ENCODE measurements at places on chromosomes 16 and 17. TPM values are rescaled to one million over a fixed set of nuclear protein-coding genes. Genes with fewer than 3 reads are reported as not detected.

The RGS11 gene
- 6.7 TPM for total RNA-seq

The ZP2 gene
- total RNA-seq = 0.09 TPM

The CCL5 gene
- total RNA-seq = 14.9 TPM

The MAPT gene
- 11.0 TPM for total RNA-seq

The CHST4 gene
- 586 TPM for total RNA-seq

The TERB1 gene
- not detected for total RNA-seq

The CDRT15L2 gene
- not detected for total RNA-seq

The CHST5 gene
- 0.63 TPM for total RNA-seq

The NTN1 gene
- total RNA-seq = 33.1 TPM

The NETO2 gene
- 16.3 TPM for total RNA-seq

The CDH16 gene
- 8.7 TPM for total RNA-seq

The CCDC92B gene
- 0.14 TPM for total RNA-seq

The MGAT5B gene
- 0.69 TPM for total RNA-seq

DNA sequence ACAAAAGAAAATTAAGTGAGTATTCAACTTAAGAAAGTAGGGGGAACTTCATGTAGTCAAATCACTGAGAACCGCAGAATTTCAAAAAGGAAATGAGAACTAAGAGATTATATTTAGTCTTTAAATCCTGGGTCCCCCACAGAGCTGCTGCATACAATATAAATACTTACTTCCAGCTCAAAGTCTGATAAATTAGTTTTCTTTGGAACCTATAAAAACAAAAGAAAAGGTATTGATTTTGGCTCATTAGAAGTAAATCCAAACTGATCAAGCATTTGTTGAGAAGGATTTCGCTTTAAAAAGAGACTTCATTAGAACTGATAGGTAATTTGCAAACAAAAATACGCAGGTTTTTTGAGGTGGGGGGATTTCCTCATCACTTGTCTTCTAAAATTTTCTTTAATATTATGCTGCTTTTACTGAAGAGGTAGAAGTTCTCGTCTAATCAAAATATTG, 21.9 kb downstream of the PARN start:
- no peak for DNase-seq

- no peak for DNase-seq
Observed at GRCh38 chr17:75074532-75074931, 13.2 kb upstream of the SLC16A5 start.

DNA sequence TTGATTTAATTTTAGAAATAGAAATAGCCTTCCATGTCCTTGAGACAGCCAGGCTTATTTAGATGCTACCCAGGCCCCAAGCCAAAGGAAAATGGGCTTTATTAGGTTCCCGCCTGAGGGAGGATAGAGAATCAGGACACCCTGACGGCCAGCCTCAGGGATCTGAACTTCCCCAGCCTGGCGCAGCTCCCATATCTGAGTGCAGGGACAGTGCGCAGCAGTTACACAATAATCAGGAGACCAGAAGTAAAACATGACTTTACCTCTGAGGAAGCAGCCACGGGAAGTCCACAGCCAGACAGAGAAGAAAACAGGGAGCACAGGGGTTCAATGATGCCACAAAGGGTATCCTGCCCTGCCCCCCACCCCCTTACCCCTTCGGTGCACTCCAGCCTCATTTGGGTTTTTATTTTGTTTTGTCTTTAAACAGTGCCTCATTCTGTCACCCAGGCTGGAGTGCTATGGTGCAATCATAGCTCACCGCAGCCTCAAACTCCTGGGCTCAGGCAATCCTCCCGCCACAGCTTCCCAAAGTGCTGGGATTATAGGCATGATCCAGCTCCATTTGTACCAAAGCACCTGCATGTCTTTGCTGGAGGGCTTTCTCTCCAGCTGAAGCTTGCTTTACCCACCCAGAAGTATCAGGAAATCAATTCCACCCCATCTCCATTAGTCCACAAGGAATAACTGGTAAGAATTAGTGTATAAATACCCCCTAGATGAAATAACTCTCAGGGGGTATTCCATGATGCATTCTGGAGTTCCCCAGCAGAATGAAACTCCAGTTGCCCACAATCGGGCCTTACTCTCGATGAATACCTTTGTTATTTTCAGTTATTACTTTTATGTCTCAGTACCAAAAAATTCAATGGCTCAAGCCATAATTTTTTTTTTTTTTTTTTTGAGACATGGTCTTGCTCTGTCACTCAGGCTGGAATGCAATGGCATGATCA, 21.9 kb downstream of the ORC6 start:
- no peak for DNase-seq

GRCh38 chr16:80346111-80346632, 194.6 kb upstream of the DYNLRB2 start:
- DNase-seq = no peak

- DNase-seq = peak; percentile 14
Observed at GRCh38 chr16:73888840-73889490, 407.6 kb upstream of the PSMD7 start.

DNA sequence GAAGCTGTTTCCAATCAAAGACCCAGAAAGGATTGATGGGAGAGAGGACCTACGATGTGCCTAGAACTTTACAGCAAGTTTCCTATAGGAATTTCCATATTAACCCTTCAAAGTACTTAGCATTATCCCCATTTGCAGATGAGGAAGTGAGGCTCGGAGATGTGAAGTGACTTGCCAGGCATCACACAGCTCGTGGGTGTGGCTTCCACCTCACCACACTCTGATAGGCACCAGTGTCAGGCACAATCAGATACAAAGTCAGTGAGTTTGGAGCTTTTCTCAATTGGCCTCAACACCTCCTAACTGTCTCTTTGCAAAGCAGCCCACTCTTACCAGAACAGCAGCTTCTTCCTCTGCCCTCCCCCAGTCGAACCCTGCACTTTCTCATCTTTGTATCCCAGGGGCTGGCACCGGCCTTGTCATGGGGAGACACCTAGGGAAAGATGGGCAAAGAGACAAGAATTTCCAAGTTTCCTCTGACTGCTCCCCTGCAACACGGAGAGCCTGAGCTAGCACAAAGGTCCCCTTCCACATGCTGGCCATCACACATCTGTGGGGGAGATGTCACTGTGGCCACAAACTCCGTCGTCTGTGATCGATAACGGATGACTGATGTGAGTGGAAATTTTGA, 37.4 kb upstream of the CCL1 start:
- DNase-seq = no peak

GRCh38 chr17:30237296-30238002, 2.0 kb upstream of the SLC6A4 start:
- DNase-seq = no peak

- DNase-seq = peak; percentile 90
Observed at GRCh38 chr17:44108440-44109311, 14.8 kb downstream of the HDAC5 start.

DNA sequence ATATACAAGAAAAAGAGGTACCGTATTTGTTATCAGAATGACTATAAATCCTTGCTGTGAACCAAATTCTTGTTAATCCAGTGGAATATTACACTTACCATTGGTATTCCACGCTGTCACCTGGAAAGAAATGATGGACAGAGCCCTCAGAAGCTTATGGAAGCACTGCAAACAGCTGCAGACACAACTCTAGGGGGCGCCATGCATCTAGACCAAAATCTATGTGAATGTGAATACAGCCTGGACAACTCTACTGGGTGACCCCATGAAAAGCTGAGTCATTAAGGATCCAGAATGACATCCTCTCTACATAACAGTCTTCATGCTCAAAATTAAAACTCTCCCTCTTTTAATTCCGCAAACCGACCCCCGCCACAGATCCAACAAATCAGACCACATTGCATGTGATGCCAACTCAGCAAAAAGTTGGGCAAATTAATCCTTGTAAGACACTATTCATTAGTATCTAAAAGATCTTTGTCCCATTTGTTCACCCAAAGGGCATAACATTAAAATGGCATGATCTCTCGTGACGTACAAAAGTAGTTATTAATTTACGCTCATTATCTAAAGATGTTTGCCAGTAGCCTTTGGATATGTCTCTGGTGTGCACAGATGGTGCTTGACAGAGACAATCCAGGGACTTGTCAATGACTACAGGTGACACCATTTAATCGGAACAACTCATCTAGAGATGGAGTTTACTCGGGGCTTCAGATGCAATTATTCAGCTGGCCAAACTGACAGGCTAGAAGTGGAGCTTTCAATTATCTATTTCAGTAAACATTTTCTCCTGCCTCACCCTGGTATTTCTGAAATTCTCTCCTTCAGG, 552.7 kb upstream of the PSMD7 start:
- DNase-seq = no peak

GRCh38 chr17:69451416-69452394, 37.2 kb downstream of the MAP2K6 start:
- DNase-seq = no peak

- peak; percentile 32 for DNase-seq
Observed at GRCh38 chr16:50202926-50203624, 50.0 kb downstream of the TENT4B start.

GRCh38 chr17:75566416-75566815, 21.2 kb upstream of the MYO15B start:
- DNase-seq = no peak

GRCh38 chr17:72146371-72146770, 25.6 kb downstream of the SOX9 start:
- DNase-seq = no peak

- DNase-seq = peak; percentile 93
Observed at GRCh38 chr16:16021988-16022682, 72.7 kb downstream of the ABCC1 start.

DNA sequence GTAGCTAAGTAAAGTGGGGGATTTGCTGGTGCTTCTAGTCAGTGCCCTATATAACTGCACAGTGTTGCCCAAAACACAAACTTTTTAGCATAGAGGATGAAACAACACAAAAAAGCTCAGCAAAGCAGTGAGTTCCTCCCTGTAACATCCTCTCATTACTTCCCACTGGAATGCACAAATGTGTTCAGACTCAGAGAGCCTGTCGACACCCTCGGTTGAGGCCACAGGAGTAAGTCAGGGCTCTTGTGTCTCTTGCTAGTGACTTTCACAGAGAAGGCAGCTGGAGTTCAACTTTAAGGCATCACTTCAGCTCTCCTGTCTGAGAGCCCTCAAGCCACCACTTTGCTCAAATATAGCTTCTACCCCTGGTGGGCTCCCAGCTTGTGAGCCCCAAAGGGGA, 107.2 kb upstream of the NETO2 start:
- no peak for DNase-seq

- no peak for DNase-seq
Observed at GRCh38 chr17:22268214-22268911, 576.0 kb downstream of the KCNJ18 start.

DNA sequence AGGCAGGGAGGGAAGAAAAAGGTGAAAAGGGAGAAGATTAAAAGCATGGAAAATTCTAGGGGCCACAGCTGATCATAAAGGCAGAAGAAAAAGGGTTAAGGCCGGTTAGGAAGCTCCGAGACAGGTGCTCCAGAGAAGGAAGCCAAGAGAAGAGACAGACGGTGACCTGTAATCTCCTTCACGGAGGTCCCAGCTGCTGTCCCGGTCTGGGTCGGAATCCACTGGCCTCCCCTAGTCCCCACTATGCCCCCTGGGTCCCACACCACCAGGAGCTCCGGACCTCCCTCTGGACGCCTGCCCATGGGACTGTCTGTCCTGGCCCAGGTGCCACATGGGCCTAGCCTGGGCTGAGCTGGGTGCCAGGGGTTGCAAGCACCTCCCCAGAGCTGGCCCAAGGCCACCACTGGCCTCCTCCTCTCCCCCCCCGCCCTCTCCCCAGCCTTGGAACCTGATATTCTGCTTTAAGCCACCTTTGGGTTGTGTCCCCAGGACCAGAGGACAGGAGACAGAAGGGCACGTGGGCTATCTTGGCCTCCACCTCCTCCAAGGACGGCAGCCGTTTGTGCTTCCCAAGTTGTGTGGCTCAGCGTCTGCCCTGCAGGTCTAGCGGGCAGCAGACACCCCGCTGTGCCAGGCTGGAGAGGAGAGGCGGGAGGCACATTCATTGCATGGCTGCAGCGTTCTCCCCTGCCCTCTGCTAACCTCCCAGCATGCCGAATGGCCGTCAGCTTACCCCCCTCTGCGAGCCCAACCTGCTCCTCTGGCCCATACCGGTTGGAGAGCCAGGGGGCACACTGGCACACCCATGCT, 102.4 kb downstream of the ENGASE start:
- no peak for DNase-seq

DNA sequence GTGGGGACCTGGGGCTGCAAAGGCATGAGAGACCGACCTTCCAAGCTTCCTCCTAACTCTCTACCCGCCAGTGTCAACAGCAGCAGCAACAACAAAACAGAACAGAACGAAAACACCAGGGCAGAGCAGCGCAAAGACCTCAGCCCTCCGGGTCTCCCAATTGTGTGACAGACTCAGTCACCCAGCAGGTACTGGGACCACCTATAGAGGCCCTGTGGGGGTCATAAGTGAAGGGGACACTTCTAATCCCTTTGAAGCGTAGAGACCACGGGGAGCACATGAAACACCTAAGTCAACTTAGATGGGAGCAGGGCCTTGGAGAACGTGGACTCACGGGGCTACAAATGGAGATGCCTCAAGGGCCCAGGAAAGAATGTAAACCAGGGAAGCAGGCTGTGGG, 12.6 kb upstream of the CCDC182 start:
- no peak for DNase-seq

- no peak for DNase-seq
Observed at GRCh38 chr17:60539807-60540206, 13.8 kb upstream of the APPBP2 start.

DNA sequence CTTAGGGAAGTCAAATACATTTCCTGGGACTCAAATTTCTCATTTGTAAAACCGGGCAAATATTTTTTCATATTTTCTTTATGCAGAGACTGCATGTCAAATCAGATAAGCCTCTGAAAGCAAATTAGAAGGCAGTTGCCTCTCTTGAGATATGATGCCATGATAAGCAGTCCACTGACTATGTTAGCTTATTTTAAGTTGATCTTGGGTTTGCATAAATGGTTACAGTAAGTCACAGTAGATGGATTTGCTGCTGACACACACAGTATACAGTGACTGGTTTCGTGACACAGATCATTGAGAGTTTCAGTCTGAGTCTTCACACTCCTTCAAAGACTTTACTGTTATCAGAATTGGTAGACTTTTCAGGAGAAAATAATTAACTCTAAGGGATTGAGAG, 927.6 kb upstream of the CDH8 start:
- no peak for DNase-seq

DNA sequence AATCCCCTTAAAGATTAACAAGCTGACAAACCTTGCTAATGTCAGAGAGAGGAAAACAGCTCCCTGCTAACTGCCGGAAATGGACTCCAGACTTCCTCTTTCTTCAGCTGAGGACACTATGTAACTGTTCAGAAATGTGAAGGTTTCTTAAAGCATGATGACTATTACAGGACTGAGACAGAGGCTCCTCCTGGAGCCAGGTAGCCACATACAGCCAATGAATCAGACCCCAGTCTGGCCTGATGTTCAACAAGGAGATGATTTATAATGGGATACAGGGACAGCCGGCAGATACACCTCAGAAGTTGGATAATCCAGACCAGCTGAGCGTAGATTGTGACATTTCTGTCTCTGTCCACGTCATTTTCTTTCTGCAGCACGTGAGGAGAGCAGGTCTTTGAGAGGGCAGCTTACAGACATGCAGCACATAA, 216.2 kb downstream of the HS3ST3A1 start:
- no peak for DNase-seq

GRCh38 chr17:2939714-2940351, 123.6 kb downstream of the OR1D5 start:
- peak; percentile 30 for DNase-seq

- no peak for DNase-seq
Observed at GRCh38 chr16:11494433-11494832, 92.3 kb downstream of the LITAF start.

GRCh38 chr16:35210681-35211433, 1751.4 kb downstream of the TP53TG3F start:
- DNase-seq = no peak

Measured in mucosa of gallbladder (tissue), 1 donor.